ENCODE measurements at places on chromosomes 16 and 17. TPM values are rescaled to one million over a fixed set of nuclear protein-coding genes. Genes with fewer than 3 reads are reported as not detected.

DNA sequence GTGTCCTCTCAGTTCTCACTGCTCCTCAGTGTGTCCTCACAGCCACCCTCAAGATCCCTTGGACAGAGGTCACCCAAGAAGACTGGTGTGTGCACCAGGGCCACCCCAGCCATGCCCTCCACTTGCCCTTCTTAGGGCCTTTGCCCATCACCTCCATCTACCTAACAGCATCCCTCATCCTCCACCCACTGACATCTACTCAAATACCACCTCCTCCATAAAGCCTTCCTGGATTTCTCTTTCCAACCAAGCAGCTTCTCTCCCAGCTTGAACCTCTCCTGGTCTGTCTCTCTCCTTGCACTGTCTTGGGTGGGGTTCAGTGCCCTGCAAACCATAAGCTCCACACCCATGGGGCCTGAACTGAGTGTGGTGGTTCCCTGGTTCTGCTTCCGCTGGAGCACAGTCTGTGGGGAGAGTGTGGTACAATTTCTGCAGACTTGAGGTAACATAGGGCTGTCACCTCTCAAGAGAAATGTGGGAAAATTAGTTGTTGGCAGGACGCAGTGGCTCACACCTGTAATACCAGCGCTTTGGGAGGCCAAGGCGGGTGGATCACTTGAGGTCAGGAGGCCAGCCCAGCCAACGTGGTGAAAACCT is 14.4 kb downstream of the KATNB1 start:
- DNase-seq, result no peak

DNA sequence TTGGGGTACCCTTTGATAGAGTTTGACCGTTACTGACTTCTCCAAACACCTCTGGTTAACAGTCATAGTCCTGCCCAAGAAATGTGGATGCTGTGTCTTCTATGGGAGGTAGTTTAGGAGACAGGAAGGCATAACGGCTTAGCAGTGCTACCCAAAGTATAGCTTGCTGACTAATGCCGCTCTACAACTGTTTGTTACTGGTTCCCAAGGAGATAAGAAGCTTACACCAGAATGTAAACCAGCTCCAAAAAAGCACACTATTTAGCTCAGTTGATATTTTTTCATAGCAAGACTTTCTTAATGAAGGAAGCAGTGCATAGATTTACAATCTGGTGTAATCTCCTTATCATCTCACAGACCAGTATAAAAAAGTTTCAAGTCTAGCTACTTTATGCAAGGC is 95.7 kb downstream of the HS3ST3B1 start:
- peak; percentile 1 for DNase-seq

DNA sequence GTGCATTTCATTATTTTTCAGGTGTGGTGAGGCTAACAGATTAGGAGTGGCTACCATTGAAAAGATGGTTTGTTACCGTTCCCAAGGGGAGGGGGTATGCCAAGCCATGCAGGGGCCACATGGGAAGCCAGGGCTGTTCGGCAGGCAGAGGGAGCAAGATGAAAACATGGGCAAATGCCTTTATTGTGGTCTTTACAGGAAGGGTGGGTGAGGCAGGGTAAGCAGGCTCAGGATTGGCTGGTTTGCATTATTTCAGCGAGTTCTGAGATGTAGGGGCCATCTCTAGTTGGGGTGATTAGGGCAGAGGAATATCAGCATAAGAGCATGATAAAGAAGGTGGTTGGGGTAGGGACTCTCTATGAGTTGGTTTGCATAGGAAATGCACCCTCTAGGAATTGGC is 117.6 kb downstream of the CCT6B start:
- DNase-seq, result no peak

DNA sequence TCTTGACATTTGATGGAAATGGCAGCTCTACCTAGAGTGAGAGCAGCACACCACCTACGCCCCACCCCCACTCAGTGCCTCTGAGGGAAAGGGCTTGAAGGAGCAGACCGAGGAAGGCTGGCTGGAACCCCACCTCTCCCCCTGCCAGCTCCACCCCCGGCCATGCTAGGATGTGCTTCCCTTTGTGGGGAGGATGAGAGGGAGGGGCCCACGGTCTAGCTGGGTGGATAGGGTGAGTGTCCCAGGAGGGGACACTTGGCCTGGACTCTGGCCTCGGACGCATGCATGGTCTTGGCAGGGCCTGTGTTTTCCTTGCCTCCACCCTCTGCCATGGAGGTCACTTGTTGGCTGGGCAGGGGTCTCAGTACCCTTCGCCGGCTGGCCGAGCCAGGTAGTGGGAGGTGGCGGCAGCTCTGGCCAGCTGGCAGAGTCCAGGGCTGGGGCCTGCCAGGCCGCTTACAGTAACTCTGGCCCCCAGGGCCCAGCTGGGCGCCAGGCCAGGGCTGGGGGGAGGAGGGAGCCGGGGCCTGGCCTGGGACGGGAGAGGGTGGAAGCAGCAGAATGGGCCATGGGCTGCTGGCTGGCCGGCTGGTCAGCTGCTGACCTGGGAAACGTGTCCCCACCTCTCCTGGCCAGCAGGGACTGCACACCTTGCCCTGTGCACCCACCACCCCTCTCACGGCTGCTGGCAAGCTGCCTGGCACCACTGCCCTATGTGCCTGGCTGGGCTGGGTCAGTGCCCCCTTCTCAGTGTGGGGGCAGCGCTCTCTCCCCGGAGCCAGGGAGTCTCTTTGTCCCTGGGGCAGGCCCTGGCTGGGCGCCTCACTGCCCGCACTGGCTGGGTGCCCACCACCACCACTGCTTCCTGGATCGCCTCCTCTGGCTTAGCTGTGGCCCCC is 23.0 kb downstream of the RARA start:
- DNase-seq, result peak; percentile 69

- DNase-seq, result no peak
Observed at GRCh38 chr17:69947027-69947759, 127.8 kb upstream of the KCNJ16 start.

The ZNF750 gene
- total RNA-seq, result not detected

The TBC1D3E gene
- not detected for total RNA-seq

The ZNF597 gene
- 1.8 TPM for total RNA-seq

Measured in fibroblast of lung (primary cell).